BJ (cell line): ENCODE measurements at places on chromosomes 5 and 9.

- DNase-seq: no peak
These were observed 82.4 kb upstream of the BASP1 start for GRCh38 chr5:17135050-17135449.

DNA sequence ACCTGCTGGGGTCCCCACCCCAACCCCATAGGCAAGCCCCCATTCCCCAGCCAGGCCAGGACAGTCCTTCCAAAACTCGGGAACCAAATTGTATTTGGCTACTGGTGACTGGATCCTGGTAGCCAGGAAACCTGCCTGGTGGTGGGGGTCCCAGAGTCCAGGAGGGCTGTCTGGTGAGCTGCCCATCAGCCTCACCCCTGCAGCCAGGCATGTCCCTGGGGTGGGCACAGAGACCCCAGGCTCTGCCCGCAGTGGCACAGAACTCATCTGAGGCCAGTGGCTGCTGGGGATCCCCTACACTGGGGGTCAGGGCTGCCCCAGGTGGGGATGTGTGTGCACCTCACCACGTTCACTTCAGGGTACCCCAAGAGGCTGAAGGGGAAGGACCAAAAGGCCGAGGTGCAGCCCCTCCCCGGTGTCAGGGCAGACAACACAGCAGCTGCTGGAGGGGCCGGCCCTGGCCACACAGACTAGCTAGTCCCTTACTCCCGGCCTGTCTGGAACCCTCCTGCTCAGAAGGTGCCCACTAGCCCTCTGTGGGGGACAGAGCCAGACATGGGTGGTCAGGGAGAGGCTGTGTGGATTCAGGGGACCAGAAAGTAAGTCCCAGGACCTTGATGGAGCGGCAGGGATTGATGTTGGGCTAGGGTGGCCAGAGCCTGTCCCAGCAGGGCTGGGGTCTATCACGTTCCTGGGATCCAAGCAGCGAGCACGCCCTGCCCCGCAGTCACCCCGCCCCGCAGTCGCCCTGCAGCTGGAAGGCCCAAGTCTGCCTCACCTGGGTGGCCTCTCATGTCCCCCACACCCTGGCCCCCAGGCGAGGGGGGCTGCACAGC lies 91.5 kb downstream of the KCNT1 start:
- DNase-seq: no peak

DNA sequence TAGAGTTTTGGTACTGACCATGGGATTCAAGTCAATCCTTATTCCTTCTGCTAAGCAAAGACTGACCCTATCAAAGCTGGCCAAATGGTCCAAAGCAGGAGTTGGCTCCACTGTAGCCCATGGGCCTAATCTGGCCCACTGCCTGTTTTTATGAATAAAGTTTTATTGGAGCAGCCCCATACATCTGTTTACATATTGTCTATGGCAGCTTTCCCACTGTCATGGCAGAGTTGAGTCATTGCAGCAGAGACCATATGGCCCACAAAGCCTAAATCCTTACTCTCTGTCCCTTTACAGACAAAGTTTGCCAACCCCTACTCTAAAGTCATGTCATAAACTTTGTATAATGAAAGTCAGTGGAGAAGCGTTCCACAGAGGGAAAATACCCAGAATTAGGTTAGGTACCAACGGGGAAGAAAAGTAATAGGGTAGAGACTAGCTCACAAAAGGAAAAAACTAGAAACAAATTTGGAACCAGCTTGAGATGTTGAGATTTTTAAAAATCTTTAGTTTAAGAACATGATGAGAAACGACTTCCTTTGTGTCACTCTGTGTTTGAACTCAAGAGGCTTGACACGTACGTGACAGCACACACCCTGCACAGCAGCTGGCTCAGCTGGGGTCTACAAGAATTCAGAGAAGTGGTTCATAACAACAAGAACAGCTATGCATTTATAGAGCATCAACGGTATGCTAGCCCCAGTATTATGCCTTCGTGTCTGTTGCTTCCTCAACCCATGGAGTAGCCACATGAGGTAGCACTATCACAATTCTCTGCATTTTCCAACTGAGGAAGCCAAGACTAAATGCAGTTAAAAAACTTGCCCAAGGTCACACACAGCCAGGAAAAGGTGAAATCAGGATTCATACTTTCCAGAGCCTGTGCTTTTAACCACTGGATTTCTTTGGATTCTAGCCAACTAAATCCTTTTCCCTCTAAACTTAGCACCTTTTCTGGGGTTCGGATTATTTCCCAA lies 198.9 kb upstream of the WWC1 start:
- DNase-seq: no peak

DNA sequence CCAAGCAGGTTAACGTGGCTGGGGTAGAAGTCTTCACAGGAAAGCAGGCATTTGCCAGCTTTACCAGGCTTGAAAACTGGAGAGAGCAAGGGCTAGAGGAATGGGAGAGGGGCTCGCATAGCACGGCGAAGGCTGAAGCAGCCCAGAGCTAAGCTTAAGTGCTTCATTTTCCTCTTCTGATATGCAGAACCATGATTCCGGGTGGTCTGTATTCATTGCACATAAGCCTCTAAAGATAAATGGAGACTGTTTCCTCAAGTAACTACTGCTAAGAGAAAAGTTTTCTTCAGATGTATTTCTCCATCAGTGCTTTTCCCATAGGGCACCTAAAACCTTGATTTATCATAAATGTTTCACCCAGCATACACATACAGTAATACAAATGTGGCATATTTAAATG lies 414.1 kb downstream of the MLLT3 start:
- DNase-seq: no peak

GRCh38 chr5:107329850-107330249 lies 340.9 kb downstream of the EFNA5 start:
- no peak for DNase-seq

DNA sequence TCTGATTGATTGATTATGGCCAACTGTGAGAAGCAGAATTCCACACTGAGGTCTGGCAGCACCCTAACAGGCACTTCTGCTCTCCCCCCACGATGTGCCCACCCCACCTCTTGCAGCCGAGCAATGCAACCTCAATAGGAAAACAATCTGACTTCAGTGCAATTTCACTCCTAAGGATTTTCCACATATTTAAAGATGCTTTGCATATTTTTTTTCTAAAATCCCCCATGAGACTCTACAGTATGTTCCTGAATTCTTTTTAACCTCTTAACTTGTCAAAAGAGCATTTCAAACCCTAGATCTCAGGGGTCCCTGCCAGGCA lies 243.1 kb downstream of the AUH start:
- no peak for DNase-seq

- DNase-seq: no peak
These were observed 158.4 kb downstream of the CARTPT start for GRCh38 chr5:71877511-71877910.

DNA sequence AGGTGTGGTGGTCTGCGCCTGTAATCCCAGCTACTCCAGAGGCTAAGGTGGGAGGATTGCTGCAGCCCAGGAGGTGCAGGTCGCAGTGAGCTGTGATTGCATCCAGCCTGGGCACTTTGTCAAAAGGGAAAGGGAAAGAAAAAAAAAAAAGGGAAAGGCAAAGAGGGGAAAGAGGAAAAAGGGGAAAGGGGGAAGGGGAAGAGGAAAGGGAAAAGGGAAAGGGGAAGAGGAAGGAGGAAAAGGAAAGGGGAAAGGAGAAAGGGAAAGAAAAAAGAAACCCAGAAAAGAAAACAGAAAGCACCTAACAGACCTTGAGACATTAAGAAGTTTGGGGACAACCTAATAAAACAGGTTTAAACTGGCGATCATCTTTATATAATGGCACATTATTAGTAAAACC lies 40.0 kb downstream of the IDNK start:
- no peak for DNase-seq

GRCh38 chr5:113264046-113264445 lies 170.7 kb downstream of the TSSK1B start:
- no peak for DNase-seq

DNA sequence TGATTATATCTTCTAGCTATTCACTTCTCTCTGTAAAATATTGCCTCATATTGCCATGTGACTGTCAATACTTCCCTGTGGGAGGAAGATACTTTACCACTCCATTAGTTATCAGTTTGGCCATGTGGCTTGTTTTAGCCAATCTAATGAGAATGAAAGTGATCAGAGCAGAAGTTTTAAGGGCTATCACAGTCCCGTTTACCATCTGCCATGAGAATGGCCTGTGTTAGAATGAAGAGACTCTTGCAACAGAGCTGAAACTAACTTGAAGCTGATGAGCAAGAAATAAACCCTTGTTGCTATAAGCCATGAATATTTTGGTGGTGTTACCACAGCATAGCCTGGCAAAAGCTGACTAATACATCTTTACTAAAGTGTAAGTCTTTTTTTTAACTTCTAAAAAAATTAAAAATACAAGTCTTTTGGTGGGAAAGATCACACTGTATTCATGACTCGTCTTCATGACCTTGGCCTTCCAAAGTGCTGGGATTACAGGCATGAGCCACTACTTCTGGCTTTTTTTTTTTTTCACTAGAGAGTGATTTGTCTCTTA lies 68.0 kb upstream of the CTNNA1 start:
- no peak for DNase-seq

DNA sequence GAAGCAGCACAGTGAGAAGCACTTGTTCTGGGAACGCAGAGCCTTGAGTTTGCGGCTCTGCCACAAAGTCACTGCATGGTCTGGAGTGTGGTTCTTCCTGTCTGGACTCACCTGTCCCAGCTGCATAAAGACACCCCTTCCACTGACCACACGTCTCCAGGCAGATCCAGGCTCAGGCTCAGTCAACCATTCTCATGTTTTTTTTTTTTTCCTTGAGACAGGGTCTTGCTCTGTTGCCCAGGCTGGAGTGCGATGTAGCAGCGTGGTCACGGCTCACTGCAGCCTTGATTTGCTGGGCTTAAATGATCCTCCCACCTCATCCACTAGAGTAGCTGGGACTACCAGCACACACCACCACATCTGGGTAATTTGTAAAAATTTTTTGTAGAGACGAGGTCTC lies 102.9 kb upstream of the KLF4 start:
- DNase-seq: no peak

DNA sequence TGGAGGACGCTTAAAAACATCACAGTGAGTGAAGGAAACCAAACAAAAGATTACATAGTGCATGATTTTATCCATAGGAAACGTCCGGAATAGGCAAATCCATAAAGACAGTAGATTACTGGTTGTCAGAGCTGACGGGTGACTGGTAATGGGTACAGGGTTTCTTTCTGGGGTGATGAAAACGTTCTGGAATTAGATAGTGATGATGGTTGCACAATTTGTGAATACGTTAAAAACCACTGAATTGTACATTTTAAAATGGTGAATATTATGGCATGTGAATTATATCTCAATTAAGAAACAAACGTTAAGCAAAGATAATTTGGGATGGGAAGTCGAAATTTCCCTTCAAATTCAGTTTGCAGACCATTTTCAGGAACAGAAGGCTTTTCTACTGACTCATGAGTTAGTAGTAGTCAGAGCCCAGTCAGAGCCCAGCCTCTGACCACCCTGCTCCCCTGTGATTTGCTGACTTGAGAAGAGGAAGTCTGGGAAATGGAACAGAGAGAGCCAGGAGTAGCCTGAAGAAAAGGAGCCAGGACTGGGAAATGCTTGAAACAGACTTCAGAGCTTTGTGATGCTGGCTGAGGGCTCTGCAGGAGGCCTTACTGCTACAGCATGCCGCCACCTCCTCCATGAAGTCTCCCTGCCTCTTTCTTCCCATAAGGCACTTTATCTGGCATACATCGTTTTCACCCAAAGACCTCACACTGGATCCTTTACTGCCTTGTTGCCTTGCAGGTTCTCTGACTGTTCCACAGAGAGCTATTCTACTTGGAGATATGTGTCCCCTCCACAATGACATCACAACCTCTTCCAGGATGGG lies 46.4 kb upstream of the CTNNA1 start:
- DNase-seq: peak; percentile 23

DNA sequence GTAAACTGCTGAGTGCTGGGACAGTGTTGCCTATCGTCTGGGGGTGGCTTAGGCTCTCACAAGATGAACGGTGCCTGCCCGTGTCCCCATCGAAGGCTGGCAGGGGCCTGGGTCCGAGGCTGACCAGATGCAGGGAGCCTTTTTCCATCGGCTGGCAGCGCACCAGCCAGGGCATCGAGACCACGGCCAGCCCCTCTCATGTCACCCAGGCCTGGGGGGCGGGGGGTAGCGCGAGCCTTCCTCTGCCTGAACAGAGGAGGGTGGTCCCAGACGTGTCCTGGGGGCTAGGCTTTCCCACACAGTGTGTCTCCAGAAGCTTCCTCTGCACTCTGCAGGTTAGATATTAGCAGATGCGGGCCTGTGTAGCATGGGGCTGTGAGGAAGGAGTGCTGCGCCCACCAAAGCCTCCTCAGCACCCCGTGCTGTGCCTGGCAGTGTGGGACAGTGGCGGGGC lies 17.3 kb downstream of the FGD3 start:
- no peak for DNase-seq

GRCh38 chr5:3217114-3217513 lies 378.5 kb upstream of the IRX1 start:
- no peak for DNase-seq

- no peak for DNase-seq
These were observed 188.5 kb upstream of the NREP start for GRCh38 chr5:111945535-111945934.

- DNase-seq: no peak
These were observed 45.4 kb downstream of the PTTG1 start for GRCh38 chr5:160466889-160467554.

DNA sequence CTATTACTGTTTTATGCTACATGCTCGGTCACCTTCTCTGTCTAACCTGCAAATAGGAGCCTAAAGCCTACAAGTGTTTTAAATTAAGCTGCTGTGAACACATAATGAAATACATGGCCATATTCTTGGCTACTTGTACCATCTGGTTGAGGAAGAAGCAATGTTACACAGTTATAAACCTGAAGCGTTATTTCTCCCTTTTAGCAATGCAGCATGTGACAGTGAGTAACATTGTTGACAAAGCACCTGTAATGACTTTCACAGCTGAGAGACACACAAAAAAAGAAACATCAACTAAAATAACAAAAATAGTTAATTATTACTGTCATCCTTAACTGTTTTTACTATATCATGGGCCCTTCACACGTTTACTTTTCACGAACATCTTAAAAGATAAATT lies 146.9 kb downstream of the RORB start:
- DNase-seq: no peak

DNA sequence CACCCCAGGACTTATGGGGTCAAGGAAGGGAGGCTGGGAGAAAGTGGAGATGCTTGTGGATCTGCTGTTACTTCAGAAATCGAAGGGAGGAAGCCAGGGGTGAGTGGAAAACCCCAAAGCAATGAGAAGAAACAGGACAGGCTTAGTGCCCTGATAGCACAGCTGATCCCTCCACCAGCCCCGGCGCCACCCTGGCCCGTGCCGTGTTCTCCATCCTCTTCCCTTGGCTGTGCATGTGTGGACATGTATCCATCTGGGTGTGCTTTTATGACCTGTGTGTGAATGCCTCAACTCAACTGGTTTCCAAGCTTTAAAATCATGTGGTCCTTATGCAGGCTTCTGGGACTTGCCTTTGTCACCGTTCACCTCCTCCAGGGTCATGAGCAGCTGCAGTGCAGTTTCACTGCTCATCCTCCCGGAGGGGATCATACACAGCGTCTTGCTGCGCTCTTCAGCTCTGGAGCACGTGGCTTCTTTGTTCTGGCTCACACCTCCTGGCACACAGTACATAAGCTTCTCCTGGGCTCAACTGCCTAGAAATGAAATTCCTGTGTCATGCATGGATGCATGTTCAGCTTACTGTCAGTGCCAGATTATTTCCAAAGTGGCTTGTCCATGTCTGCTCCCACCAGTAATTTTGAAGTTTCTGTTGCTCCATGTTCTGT lies 58.2 kb downstream of the IPPK start:
- DNase-seq: no peak

GRCh38 chr9:75612754-75613153 lies 277.7 kb upstream of the PCSK5 start:
- DNase-seq: no peak
